ENCODE measurements at places on chromosomes 1 and 21.

DNA sequence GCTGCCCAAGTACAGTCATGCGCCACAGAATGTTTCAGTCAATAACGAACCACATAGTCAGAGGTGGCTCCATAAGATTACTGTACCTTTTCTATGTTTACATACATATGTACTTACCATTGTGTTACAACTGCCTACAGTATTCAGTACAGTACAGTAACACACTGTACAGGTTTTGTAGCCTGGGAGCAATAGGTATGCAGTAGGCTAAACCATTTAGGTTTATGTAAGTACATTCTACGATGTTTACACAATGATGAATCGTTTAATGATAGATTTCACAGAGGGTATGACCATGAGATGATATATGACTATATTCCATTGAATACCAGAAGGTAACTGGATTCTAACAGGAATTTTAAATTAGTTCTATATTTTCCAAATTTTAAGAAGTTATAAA is 10.5 kb downstream of the YY1AP1 start:
- DNase-seq = no peak

GRCh38 chr1:102790997-102791396 is 317.3 kb downstream of the COL11A1 start:
- DNase-seq = no peak

- DNase-seq = no peak
Observed at GRCh38 chr1:246602194-246602593, 35.9 kb downstream of the CNST start.

DNA sequence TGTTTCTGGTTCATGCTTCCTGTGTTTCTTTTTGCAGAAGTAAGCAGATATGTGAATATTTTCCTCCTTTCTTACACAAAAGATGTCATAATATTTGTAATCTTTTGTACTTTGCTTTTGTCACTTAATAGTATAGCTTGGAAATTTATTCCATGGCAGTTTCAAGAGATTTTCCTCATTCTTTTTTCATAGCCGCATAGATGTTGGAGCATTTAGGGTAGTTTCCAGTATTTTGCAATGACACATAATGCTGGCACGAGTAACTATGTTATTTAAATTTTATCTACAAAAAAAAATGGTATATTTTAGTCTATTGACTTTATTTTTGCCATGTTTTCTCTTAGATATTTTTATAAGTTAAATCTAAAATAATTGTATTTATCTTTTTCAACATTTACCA is 40.7 kb downstream of the AGO3 start:
- no peak for DNase-seq

DNA sequence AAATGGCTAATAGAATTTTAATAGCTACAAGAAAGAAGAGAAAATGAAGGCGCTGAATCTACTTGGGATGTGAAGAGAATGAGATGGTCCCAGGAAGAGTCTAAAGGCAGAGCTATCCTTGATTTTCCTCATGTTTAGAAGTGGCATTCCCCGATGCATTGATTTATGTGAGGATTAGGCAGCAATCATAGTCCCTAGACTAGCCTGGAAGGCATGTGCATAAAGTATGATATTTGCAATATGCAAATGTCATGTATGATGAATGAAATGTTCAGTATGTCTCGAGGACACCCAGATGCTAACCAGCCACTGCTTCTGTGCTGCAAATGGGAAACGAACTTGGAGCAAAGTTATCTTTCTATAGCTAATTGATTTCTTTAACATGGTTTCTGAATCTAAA is 641.5 kb upstream of the PLXNA2 start:
- DNase-seq = no peak

GRCh38 chr1:162009501-162010174 is 14.0 kb downstream of the OLFML2B start:
- DNase-seq = no peak

GRCh38 chr1:58883037-58883887 is 99.4 kb upstream of the JUN start:
- no peak for DNase-seq

DNA sequence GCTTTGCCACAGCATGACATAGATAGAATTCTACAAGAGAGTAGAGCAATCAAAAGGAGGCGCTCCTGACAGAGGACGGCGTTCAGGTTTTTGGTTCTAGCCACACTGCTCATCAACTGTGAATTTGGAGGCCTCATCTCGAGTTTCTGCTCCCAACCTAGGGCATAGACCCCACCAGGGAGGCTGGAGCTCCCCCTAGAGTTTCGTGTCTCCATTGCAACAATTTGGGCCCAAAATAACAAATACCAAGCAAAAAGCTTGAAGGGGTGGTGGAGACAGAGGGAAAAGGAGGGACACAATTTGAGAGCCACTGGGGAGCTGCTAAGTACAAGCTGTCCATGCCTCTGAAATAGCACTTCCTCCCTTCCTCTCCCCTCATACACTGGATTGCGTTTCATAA is 297.0 kb downstream of the GPATCH2 start:
- no peak for DNase-seq

GRCh38 chr21:42112238-42112637 is 41.1 kb downstream of the UMODL1 start:
- DNase-seq = no peak

- no peak for DNase-seq
Observed at GRCh38 chr1:51351907-51352306, 21.5 kb upstream of the TTC39A start.

DNA sequence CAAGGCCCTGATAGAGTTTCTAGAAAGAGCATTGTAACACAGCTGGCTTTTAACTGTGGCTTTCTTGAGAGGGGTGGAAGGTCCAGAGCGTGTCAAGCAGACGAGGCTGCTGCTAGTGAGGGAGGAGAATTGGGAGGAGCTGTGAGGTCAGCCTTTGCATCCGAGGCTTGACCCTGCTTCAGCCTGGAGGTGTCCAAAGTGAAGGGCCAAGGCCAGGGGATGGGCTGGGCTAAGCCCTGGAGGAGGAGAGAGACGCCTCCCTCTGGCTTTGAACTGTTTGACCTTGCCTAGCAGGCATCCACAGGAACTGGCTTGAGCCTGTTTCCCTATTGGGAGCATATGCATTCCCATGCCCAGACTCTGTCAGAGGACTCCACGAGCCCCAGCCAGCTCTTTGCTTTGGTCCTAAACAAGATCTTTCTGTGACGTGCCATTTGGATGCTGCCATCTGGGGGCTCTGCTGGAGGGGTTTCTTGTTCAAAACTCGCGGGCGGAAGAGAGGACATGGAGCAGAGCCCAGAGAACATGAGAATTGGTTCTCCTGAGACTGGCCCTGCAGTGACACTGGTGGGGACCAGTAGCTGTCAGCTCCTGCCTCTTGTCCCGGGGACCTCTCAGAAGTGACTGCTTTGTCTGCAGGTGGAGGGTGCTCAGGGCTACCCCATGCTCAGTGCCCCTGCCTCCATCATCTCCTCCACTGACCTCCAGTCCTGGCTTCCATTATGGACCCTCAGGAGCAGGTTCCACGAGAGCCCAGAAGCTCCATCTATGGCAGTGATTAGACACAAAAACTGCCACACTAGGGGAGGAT is 5.5 kb downstream of the ACTRT2 start:
- no peak for DNase-seq
